ENCODE measurements at places on chromosomes 5 and 9. TPM values are rescaled to one million over a fixed set of nuclear protein-coding genes. Genes with fewer than 3 reads are reported as not detected.

IGIP gene
- 26.4 TPM for total RNA-seq

CNTLN gene
- 13.5 TPM for total RNA-seq

CDH9 gene
- 0.33 TPM for total RNA-seq

KIAA1958 gene
- 4.0 TPM for total RNA-seq

ARHGEF37 gene
- total RNA-seq, result 18.3 TPM
